ENCODE measurements at places on chromosomes 13 and 19. TPM values are rescaled to one million over a fixed set of nuclear protein-coding genes. Genes with fewer than 3 reads are reported as not detected.

The TECR gene
- 185 TPM for polyA plus RNA-seq

The LGALS14 gene
- polyA plus RNA-seq, result 0.57 TPM

The SBSN gene
- polyA plus RNA-seq, result 0.17 TPM

The ZNF568 gene
- 26.6 TPM for polyA plus RNA-seq

The TJP3 gene
- 1.00 TPM for polyA plus RNA-seq

The KEAP1 gene
- polyA plus RNA-seq, result 76.7 TPM

The FXYD7 gene
- 281 TPM for polyA plus RNA-seq

The BCAM gene
- 30.1 TPM for polyA plus RNA-seq

The COQ8B gene
- 47.6 TPM for polyA plus RNA-seq

The ZNF567 gene
- polyA plus RNA-seq, result 10.5 TPM

The ZNF112 gene
- polyA plus RNA-seq, result 14.4 TPM

The PSG5 gene
- polyA plus RNA-seq, result 0.35 TPM

The KIR2DL1 gene
- not detected for polyA plus RNA-seq

The LSR gene
- polyA plus RNA-seq, result 25.4 TPM

The HIF3A gene
- 93.8 TPM for polyA plus RNA-seq

The GPR4 gene
- 1.7 TPM for polyA plus RNA-seq

The KRI1 gene
- 32.5 TPM for polyA plus RNA-seq

The RASIP1 gene
- polyA plus RNA-seq, result 8.1 TPM

The IQCN gene
- 5.0 TPM for polyA plus RNA-seq

The RASL11A gene
- polyA plus RNA-seq, result 7.4 TPM

The SSC5D gene
- polyA plus RNA-seq, result 2.3 TPM

The POU4F1 gene
- 16.8 TPM for polyA plus RNA-seq

The OVOL3 gene
- polyA plus RNA-seq, result not detected

The TEAD2 gene
- polyA plus RNA-seq, result 33.2 TPM

The IGFL3 gene
- not detected for polyA plus RNA-seq

The SELENOV gene
- 0.54 TPM for polyA plus RNA-seq

The F10 gene
- polyA plus RNA-seq, result 6.0 TPM

The ALKBH6 gene
- polyA plus RNA-seq, result 22.5 TPM

The ZNF793 gene
- polyA plus RNA-seq, result 28.5 TPM

The OR7A5 gene
- not detected for polyA plus RNA-seq

The PRODH2 gene
- polyA plus RNA-seq, result 0.32 TPM

The HCST gene
- polyA plus RNA-seq, result 3.7 TPM

The NLRP9 gene
- polyA plus RNA-seq, result not detected

The RNF126 gene
- 61.6 TPM for polyA plus RNA-seq

Measured in spinal cord (tissue), 10 donors.